ENCODE measurements at places on chromosomes 13 and 19. TPM values are rescaled to one million over a fixed set of nuclear protein-coding genes. Genes with fewer than 3 reads are reported as not detected.
A peak's percentile ranks its signal among the peaks of the same experiment; 100 is the strongest.

GRCh38 chr13:25873242-25873612 is 178.6 kb downstream of the SHISA2 start:
- peaks cover 61% of the 10 kb centered on the region for H3K4me1 ChIP-seq
- no peak overlapping the region for H3K4me3 ChIP-seq
- no peak overlapping the region for H3K27ac ChIP-seq
- no peak for DNase-seq
- H3K27me3 ChIP-seq = no peaks in the 10 kb centered on the region
- H3K36me3 ChIP-seq = peaks cover 4% of the 10 kb centered on the region

DNA sequence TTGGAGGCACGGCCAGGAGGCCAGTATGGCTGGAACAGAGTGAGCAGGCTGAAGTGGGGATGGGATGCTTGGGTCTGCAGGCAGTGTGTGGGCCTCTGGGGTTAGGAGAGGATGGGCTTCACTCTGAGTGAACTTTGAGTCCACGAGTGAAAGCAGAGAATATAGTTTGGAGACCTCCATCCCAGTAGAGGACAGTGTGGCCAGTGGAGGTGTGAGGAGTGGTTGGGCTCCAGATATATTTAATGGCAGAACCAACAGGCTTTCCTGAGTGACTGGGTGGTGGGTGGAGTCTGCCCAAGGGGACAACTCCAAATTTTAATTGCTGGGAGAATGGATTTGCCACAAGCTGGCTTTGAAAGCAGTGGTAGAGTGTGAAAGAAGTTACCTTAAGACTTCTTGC is 27.3 kb downstream of the GATAD2A start:
- H3K36me3 ChIP-seq = no peaks in the 10 kb centered on the region
- H3K27me3 ChIP-seq = no peaks in the 10 kb centered on the region
- DNase-seq = no peak
- peak overlapping the region; percentile 47 for H3K27ac ChIP-seq

DNA sequence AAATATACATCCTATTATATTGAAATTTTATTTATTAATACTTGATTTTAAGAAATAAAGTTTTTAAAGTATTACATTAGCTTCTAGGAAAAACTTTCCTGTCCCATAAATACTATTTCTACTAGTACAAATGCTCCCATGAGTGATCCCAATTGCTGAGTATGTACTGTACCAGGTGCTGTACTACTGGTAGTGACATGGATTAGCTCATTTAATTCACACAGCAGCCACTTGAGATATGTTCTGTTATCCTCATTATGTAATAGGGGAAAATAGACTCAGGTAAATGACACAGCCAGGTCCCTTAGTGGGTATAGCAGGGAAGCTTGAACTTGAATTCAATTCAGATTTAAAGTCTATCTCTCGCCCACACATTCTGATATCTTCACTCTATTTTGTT is 363.1 kb downstream of the FGF14 start:
- no peak for DNase-seq
- no peak overlapping the region for H3K27ac ChIP-seq
- H3K27me3 ChIP-seq = no peaks in the 10 kb centered on the region
- H3K36me3 ChIP-seq = no peaks in the 10 kb centered on the region
- peaks cover 9% of the 10 kb centered on the region for H3K4me1 ChIP-seq

- H3K4me1 ChIP-seq = peaks cover 11% of the 10 kb centered on the region
- peaks cover 27% of the 10 kb centered on the region for H3K27me3 ChIP-seq
- no peak overlapping the region for H3K27ac ChIP-seq
- DNase-seq = no peak
- peaks cover 100% of the 10 kb centered on the region for H3K36me3 ChIP-seq
Measured at GRCh38 chr19:58252102-58252685, 23.5 kb downstream of the ZNF544 start.

GRCh38 chr13:82803341-82803740 is 1078.9 kb downstream of the SLITRK1 start:
- no peak overlapping the region for H3K27ac ChIP-seq
- no peak for DNase-seq
- H3K4me1 ChIP-seq = 0 out of 2 replicates have a peak, but pooled peaks cover under 1% of the 10 kb centered on the region
- no peaks in the 10 kb centered on the region for H3K36me3 ChIP-seq

DNA sequence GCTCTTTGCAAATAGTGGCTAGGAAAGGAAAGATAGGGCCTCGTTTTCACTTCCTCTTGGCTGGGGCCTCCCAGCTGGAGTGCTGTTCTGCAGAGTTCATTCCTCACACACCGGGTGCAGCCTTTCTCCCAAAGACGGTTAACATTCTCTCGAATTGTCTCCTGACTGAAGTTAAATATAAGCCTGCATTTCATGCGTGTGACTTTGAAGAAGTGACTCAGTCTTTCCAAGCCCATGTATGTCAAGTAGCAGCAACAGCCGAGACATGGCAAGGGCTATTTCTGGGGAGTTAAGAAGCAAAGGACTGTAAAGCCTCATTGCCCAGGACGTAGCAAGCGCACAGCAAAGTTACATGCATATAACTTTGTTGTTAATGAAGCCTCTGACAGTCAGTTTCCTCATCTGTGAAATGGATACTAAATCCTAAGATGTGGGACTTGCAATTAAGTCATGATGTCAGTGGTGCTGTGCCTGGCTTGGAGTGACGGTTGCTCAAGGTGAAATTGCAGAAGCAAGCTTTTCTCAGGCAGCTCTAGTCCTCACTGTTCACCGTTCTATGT is 502.4 kb downstream of the MYO16 start:
- DNase-seq = no peak
- peaks cover 22% of the 10 kb centered on the region for H3K4me1 ChIP-seq
- no peak overlapping the region for H3K27ac ChIP-seq
- no peak overlapping the region for H3K4me3 ChIP-seq

DNA sequence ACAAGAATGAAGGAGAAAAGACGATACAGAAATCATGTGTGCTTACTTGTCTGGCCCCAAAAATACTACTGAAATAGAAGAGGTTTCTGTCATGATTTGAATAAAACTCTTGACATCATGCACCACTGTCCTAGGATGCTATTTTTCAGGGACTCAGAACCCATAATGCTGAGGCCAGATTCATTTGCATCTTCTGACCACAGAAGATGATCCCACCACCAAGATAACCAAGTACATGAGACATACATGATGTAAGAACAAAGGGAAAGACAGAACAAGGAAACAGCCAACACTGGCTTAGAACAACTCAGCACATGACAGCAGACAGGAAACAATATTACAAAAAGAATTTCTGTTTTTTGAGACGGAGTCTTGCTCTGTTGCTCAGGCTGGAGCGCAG is 2.5 kb downstream of the ZNF552 start:
- no peak for DNase-seq
- peaks cover 42% of the 10 kb centered on the region for H3K36me3 ChIP-seq
- H3K4me3 ChIP-seq = peak overlapping the region; percentile 7
- H3K27me3 ChIP-seq = no peaks in the 10 kb centered on the region
- H3K27ac ChIP-seq = no peak overlapping the region

DNA sequence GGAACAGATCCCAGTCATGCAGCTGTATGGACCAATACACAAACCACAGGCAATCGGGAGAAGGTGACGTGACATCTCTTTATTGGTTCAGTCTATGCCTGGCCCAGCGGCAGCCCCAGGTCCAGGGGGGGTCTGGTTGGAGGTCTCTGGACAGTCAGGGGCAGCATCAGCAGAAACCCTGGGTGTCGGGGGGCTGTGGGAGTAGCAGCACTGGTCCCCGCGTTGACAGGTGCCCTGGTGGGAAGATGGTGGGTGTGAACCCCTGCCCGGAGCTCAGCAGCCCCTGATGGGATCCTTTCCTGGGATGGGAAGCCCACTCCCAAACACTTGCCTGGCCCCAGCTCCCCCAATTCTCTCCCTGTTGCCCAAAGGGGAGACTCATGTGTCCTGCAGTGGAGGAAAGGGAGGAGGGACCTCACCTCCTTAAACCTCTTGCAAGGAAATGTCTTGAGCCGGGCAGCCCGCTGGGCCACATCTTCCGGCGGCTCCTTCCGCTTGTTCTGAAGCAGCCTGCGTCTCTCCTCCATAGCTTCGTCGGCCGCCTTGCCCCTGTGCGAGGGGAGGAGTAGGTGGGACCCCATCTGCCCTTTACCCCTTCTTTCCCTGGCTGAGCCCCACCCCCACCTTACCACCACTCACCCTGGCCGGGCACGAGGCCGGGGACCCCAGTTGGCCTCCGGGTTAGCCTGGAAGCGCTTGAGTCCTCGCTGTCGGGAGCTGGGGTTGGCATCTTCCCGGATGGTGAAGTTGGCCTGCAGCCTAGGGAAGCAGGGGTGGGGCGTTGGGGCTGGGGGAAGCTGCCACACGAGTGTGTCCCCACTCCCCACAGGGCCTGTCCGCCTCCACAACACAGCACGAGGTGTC is 2.4 kb upstream of the LYL1 start:
- peaks cover 8% of the 10 kb centered on the region for H3K36me3 ChIP-seq
- H3K4me3 ChIP-seq = no peak overlapping the region
- H3K27me3 ChIP-seq = peaks cover 24% of the 10 kb centered on the region

The CALR3 gene
- total RNA-seq = 0.50 TPM

The XRCC1 gene
- 50.8 TPM for total RNA-seq

The GARIN5A gene
- total RNA-seq = 8.2 TPM

The ZNF880 gene
- total RNA-seq = 29.0 TPM

The EDDM13 gene
- not detected for total RNA-seq

The PLPPR2 gene
- total RNA-seq = 8.4 TPM
